ENCODE measurements at places on chromosomes 7 and 10.

- DNase-seq: no peak
Measured at GRCh38 chr10:52965509-52965908, 192.9 kb upstream of the MBL2 start.

DNA sequence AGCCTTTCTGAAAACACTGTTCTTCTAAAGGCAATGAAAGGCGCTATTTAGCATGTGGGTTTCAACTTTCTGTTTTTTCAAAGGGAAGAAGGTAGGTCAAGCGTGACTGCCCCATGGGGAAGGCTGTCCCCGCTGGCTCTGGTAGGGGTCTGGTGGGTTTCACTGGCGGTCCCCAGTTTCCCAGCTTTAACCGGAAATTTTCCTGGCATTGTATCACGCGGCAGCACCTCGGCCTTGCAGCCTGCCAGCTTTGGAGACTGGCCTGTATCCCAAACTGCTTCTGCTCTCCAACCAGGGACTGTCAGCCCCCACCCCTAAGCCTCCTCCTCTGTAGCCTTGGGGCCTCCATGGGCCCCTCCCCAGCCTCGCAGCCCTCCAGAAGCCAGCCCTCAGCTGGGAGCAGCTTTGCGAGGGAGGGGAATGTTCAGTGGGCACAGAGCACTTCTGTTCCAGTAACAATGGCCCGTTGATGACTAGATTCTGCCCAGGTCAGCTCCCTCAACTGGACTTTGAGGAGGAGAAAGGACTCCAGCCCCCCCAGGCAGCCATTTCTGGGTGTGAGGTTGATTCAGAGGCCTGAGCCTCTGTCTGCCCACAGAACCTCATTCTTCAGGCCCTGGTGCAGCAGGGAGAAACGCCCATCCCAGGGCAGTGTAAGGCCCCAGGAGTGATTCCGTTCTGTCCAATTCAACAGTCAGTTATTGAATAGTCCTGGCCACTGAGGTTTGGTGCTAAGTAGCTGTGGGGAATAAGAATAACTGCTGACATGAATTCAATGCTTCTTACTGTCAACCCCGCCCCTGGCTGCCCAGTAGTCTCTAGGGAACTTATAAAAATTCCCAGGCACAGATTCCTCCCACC, 17.1 kb downstream of the CHST3 start:
- DNase-seq: no peak

DNA sequence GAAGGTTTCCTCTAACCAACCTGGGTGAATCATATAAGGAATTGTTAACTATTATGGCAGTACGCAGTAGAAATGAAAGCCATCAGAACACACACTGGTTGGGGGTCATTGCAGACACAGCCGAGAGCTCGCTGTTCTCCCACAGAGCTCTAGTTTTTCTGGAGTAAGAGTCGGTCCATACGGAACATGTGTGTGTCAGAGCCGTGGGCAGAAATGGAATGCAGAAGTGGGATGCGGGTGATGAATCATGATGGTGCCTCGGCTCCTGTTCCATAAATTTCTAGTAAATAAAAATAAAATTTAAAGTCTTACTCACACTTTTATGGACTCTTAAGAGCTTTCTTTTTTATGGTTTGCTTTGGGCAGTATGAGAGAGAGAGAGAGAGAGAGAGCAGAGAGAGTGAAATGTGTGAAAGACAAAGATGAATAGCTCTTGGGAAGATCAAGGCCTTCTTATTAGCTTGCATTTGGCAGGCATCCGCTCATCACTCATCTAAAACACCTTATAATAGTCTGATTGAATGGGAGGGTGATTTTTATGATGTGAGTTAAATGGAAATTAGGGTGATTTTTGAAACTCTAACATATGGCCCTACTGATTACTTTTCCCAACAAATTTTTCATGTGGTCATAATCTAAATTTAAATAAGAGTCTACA, 98.8 kb upstream of the PFKP start:
- no peak for DNase-seq

GRCh38 chr10:79319115-79319771, 28.0 kb upstream of the PPIF start:
- no peak for DNase-seq

DNA sequence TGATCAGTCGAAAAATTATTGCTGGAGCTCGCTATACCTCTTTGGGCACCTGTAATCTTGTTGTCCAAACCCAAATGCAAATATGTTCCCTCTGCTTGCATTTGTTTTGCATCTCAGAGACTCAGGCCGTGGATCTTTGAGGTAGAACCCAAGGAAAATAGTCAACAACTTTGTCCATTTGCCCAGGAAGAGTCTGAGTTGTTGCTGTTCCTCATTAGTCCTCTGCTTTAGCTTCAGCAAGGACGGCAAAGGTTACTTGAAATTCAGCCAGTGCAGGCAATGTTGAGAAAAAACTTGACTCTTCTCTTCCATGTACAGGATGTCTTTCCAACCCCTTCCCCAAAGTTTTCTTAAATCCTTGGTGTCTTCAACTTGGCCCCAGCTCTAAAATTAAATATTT, 45.8 kb downstream of the PDK4 start:
- DNase-seq: no peak

- peak; percentile 96 for DNase-seq
Measured at GRCh38 chr7:108403597-108404217, 52.5 kb downstream of the NRCAM start.

GRCh38 chr7:40232242-40232893, 97.6 kb downstream of the SUGCT start:
- peak; percentile 50 for DNase-seq
